Activated CD8-positive, alpha-beta memory T cell treated with anti-CD3 and anti-CD28 coated beads for 1 hour (primary cell): ENCODE measurements at places on chromosomes 1 and 21.

GRCh38 chr1:215345208-215345607, 221.9 kb upstream of the KCTD3 start:
- no peak for DNase-seq

GRCh38 chr1:62281922-62282555, 37.2 kb downstream of the KANK4 start:
- DNase-seq: no peak

DNA sequence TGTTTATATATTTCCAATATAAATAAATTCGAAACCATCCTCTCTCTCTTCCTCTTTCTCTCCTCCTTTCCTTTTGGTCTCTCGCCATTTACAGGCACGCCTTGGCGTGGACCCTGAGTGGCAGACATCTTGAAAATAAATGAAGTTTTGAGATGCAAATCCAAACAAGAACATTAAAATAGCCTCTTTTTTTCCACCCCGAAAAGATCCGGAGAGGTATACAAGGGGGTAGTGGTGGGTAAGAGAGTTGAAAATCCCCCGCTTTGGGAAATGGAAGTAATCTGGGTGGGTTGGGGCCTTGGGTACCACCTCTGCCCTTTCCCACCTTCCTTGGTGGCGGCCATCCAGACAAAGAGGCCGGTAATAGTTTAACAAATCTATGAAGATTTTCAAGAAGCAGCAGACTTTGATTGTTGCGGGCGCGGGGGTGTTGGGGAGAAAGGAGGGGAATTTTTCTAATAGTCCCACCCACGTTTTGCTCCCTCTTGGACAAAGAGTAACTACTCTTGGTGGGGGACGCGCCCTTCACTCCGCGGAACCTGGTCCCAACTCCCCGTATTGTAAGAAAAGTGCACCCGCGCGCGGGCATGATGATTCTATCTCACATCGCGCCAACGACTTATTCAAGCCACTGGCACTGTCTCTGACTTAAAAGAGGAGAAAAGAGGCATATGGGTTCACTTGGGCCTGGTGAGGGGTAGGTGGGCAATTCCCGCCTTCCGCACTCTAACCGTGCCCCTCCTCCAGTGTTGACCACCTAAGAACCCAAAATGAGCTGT, 4.0 kb upstream of the FOXD3 start:
- no peak for DNase-seq

DNA sequence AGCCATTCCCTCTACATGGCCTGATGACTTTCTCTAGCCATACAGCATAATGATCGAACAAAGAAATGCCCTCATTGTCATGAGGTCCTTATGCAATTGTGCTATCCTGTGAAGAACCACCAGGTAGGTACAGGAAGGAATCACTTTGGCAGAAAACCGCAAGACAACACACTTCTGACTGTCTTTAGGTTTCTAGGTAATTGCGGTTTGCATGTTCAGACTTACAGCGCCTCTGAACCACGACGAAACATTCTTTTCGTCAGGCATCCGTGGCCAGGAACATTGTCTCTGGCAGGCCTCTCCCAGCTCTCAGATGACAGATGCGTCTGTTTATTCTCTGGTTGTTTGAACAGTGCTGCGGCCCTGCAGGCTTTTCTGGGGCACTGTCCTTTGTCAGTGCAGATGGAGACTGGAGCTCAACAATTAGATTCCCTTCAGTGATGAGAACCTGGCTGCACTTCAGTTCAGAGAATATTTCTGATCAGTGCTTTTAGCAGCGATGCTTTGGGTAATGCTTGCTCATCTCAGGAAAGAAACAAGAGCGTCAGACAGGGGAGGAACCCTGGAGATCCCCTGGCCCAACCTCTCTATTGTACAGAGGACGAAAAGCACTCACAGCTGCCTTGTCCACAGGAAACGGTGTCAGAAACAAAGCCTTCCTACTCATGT, 63.4 kb downstream of the B3GALT5 start:
- DNase-seq: no peak

GRCh38 chr1:165408518-165408917, 36.4 kb downstream of the RXRG start:
- DNase-seq: no peak

DNA sequence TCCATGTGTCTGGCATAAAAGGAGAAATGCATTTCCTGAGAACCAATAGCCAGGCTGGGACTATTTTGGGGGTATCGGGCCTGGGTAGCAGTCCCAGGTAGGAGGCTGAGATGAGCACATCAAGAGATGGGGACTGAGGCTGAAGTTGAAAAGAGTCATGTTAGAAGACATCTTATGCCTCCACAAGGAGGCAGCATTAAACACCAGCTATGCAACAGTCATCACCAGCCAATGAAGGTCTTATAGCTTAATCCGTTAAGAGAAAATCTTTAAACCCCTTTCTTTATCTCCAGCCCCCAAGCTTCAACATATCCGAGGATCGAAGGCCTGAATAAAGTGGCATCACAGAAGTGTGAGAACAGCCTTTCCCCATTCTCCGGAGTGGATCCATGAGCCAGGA, 640.7 kb upstream of the PTBP2 start:
- DNase-seq: no peak

DNA sequence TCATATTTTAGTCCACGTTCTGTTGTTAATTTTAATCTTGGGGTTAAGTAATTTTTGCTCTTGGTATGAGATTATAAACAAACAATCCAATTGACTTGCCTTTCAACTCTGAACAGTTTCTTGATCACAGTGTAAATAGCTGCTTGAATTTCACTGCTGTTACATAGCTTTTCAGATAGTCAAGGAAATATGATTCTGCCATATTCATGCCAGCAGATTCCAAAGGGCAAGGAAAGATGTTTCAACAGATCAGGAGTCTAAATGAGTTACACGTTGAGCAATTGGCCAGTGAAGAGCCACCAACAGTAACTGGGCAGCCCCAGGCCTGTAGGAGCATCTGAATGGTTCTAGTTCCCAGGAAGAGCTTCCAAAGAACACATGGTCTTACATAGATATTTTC, 93.6 kb downstream of the LEPR start:
- DNase-seq: no peak
